T-helper 9 cell (primary cell): ENCODE measurements at places on chromosomes 11 and 22.
A peak's percentile ranks its signal among the peaks of the same experiment; 100 is the strongest.

DNA sequence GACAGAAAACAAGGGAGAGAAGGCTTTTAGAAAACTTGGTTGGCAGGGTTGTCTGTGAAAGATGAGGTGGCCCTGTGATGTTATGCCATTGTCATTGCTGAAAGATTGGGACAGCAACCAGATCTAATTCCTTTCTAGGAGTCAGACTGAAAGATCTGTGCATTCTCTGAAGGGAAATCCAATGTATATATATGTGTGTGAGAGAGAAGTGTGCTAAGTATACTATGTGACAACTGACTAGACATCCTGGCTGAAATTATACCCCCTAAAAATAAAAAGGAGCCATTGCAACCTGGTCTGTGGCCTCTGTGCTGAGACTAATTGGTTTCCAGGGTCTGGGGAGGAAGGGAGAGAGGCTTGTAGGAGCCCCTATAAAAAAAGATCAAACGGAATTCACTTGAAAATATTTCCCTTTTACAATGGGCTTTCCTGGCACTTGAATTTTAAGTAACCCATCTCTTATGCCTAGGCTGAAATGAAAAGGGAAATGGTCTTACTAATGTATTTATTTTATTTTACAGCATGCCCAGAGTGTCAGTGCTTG is 1.2 kb upstream of the MPPED2 start:
- no peak for DNase-seq

GRCh38 chr11:130213143-130213978 is 53.8 kb downstream of the ST14 start:
- peak; percentile 64 for DNase-seq

- no peak for DNase-seq
Observed at GRCh38 chr11:116412118-116412889, 360.5 kb downstream of the BUD13 start.

GRCh38 chr11:115699733-115700132 is 195.5 kb upstream of the CADM1 start:
- no peak for DNase-seq

GRCh38 chr11:117121176-117121575 is 22.9 kb upstream of the PAFAH1B2 start:
- DNase-seq, result no peak

GRCh38 chr22:44596396-44597125 is 98.5 kb upstream of the RTL6 start:
- DNase-seq, result no peak

GRCh38 chr11:46251954-46252353 is 25.5 kb upstream of the CREB3L1 start:
- no peak for DNase-seq
